ENCODE measurements at places on chromosomes 7 and 10.

DNA sequence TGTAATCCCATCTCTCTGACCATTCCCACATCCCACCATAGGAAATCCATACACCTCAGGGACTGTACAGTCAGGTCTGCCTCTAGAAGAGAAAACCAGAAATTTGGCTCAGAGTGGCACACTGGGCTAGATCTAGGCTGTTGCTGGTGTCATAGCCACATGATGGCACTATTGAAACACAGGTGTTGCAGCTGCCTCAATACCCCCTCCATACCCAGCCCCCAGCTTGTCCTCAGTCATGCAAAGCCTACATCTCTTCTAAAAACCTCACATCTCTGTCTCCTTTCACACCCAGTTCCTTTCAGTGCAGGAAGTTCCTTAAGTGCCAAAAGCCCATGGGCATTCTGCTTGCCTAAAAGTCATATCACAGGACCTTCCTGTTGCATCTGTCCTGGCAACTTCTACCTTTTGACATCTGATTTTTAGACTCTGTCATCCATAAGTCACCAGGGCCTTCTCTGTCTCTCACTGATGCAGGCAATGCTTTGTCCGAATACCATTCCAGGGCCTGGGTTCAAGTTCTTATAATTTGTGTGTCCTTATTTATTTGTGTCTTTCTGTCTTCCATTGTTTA lies 27.0 kb upstream of the HIBADH start:
- DNase-seq = no peak
- H3K27ac ChIP-seq = no peak overlapping the region
- H3K27me3 ChIP-seq = no peaks in the 10 kb centered on the region
- no peak overlapping the region for H3K4me3 ChIP-seq
- H3K36me3 ChIP-seq = no peaks in the 10 kb centered on the region
- no peaks in the 10 kb centered on the region for H3K4me1 ChIP-seq

DNA sequence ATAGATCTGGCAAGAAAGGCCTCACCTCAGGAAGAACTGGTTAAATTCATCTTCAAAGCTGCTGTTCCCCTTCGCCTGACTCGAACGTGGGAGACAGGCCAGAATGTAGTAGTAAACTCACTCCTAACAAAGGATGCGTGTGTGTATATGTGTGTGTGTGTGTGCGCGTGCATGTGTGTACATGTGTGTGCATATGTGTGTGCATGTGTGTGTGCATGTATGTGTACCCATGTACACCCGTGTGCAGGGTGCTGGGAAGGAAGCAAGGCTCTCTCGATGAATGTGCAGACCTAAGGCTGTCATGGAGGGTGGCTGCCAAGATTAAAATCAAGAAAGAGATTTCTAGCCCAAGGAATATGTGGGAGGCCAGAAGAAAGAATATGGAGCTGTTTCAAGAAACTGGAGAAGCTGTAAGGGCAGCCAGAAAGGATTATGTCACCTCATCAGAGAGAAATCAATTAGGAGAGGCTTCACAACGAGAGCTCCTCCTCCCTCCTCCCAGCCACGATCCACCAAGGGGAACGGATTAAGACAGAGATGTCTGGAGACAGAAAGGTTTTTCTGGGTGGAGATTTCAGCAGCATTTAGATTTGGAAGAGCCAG lies 34.0 kb upstream of the LBX1 start:
- no peak overlapping the region for H3K4me3 ChIP-seq
- H3K27me3 ChIP-seq = peaks cover 7% of the 10 kb centered on the region
- no peak overlapping the region for H3K27ac ChIP-seq
- H3K36me3 ChIP-seq = no peaks in the 10 kb centered on the region
- H3K4me1 ChIP-seq = no peaks in the 10 kb centered on the region
- no peak for DNase-seq

DNA sequence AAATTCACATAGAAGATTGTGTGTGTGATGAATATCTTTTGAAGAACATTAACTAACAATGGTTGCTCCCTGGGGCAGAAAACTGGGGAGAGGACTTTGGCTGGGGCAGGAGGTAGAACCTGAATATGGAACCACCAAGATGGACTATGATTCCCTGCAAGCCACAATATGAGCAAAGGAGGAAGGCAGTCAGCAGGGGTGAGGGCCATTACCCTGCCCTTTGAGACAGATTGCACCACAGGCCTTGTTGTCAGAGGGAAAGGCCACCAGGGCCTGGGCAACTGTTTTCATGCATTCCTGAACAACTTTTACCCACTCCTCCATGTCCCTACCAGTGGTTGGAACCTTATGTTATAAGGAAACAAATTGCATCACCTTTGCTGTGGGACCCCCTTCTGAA lies 670.1 kb upstream of the POM121L12 start:
- H3K4me3 ChIP-seq = no peak overlapping the region
- no peaks in the 10 kb centered on the region for H3K27me3 ChIP-seq
- no peak for DNase-seq
- no peaks in the 10 kb centered on the region for H3K4me1 ChIP-seq
- no peaks in the 10 kb centered on the region for H3K36me3 ChIP-seq

DNA sequence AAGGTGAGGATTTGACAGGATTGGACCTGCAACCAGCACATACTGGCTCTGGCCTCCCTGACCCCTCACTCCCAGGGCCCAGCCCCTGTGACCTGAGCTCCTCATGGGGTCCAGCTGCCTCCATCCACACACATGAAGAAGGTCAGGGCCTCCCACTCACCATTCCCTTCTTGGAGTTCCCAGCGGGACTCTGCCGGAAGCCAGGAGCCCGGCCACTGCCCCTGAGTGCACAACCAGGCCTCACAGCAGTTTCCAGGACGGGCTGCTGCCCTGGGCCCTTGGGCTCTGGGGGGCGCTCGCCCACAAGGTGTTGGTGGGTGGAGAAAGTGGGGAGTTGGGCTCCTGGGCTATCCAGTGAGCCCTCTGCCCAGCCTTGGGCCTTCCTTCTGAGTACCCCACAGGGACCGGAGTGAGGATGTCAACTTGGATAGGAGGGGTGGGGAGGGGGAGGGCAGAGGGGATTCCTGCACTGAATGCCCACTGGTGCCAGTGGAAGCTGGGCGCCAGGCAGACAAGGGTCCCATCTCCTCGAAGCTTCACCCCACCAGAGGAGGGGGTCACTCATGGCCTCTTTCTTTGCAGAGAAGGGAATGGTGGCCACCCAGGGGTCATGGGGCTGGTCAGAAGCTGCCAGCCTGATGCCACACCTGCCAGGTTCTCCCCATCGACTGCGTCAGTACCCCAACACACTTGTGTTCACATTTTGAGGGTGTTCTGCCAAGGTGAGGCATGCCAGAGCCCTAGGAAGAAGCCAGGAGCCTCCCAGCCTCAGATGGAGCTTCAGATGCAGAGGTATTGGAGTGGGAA lies 115.3 kb downstream of the PTPN20 start:
- H3K4me3 ChIP-seq = no peak overlapping the region
- H3K27me3 ChIP-seq = no peaks in the 10 kb centered on the region
- H3K36me3 ChIP-seq = no peaks in the 10 kb centered on the region
- DNase-seq = no peak
- no peak overlapping the region for H3K27ac ChIP-seq

DNA sequence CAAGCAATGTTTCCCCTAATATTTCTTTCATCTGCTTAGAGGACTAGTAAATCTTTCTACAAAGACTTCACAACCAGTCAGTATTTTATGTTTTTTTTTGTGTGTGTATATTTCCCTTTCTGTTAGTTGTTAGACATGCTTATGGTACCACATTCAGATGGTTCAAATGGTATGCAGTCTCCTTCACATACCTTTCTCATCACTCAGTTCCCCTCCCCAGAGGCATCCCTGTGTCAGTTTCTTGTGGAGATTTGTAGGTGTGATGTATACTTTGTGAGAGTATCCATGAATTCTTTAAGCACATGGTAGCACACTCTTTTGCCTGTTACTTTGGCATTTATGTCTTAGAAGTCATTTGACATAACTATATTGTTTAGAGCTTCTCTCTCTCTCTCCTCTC lies 4.4 kb downstream of the ZNF485 start:
- H3K27me3 ChIP-seq = no peaks in the 10 kb centered on the region
- DNase-seq = no peak

DNA sequence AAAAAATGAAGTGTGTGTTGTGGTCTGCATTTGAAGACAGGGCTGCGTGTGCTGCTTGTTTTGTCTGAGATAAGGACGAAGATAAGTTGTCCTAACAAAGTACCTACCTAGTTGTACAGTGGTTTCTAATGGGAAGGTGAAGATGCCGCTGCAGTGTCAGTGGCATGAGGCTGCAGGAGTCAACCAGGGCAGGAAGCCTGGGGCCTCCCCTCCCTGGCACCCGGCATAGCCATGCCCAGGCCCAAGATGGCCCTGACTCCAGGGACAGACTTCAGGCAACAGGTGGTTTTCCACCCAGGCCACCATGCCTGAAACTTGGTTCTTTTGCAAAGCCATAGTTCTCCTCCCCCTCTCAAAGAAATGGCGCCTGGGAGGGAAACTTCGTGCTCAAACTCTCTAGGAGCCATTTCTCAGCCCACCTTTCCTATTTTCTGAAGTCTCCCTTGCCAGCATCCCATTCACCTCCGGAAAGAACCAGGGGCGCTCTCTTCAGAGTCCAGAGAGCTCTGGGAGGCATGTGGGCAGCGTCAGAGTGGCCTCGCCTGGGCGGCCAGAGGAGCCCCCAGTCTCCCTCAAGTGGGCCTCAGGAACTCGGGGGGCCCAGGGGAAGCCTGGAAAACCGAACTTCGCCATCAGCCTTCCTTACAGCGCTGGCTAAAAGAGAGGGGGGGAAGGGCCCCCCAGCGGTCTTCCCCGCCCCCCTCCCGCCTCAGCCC lies 2.1 kb upstream of the KAT6B start:
- peaks cover 26% of the 10 kb centered on the region for H3K4me1 ChIP-seq
- no peaks in the 10 kb centered on the region for H3K27me3 ChIP-seq
- no peaks in the 10 kb centered on the region for H3K36me3 ChIP-seq

- no peaks in the 10 kb centered on the region for H3K36me3 ChIP-seq
- no peak for DNase-seq
- H3K27ac ChIP-seq = no peak overlapping the region
- H3K27me3 ChIP-seq = no peaks in the 10 kb centered on the region
- H3K4me1 ChIP-seq = no peaks in the 10 kb centered on the region
Measured at GRCh38 chr7:132932296-132933071, 149.4 kb downstream of the CHCHD3 start.

GRCh38 chr7:72152161-72153131 lies 259.7 kb downstream of the CALN1 start:
- no peak overlapping the region for H3K27ac ChIP-seq
- H3K27me3 ChIP-seq = no peaks in the 10 kb centered on the region
- no peak for DNase-seq
- H3K4me1 ChIP-seq = no peaks in the 10 kb centered on the region
- no peak overlapping the region for H3K4me3 ChIP-seq

- no peak for DNase-seq
- no peak overlapping the region for H3K27ac ChIP-seq
- H3K27me3 ChIP-seq = no peaks in the 10 kb centered on the region
- no peaks in the 10 kb centered on the region for H3K36me3 ChIP-seq
- H3K4me3 ChIP-seq = no peak overlapping the region
Measured at GRCh38 chr7:135459951-135460567, 49.8 kb downstream of the CNOT4 start.

- peak overlapping the region; percentile 88 for H3K27ac ChIP-seq
- H3K4me1 ChIP-seq = peaks cover 40% of the 10 kb centered on the region
- no peaks in the 10 kb centered on the region for H3K27me3 ChIP-seq
- H3K4me3 ChIP-seq = no peak overlapping the region
- H3K36me3 ChIP-seq = no peaks in the 10 kb centered on the region
- no peak for DNase-seq
Measured at GRCh38 chr10:73967022-73967429, 30.9 kb upstream of the VCL start.

DNA sequence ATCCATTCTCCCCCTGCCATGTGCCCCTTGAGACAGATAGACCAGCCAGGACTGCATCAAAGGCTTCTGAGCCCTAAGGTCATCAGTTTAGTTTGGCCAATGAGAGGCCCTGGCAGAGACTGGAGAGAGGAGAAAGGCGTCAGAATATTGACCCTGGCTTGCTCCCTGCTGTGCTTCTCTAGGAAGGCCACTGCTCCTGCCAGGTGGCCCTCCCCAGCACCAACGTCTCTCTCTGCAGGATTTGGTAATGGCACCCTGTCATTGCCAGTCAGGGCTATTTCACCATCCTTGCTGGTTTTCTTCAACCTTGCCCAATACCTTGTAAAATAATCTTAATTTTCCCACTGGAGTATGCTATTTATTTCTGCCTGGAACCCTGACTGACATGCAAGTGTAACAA lies 38.8 kb upstream of the ZRANB1 start:
- no peaks in the 10 kb centered on the region for H3K36me3 ChIP-seq
- no peak overlapping the region for H3K27ac ChIP-seq
- DNase-seq = no peak
- H3K27me3 ChIP-seq = peaks cover 15% of the 10 kb centered on the region

DNA sequence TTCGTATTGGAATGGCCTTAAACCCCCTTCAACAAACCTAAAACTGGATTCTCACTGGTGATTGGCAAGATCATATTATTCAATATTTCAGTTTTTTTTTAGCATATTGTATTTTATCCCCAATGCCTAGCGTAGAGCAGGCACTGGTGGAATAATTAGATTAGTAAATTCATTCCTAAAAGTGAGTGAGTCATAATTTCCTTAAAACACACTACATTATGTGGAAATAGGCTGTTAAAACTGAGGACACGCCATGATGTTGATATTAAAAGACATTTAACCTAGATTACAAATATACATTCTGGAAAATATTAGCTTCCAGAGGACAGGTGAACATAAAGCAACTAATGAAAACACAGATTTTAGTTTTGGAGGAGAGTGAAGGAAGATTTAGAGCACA lies 463.9 kb downstream of the PARD3 start:
- no peak overlapping the region for H3K27ac ChIP-seq
- no peaks in the 10 kb centered on the region for H3K27me3 ChIP-seq
- H3K4me3 ChIP-seq = no peak overlapping the region
- no peak for DNase-seq
- no peaks in the 10 kb centered on the region for H3K4me1 ChIP-seq

DNA sequence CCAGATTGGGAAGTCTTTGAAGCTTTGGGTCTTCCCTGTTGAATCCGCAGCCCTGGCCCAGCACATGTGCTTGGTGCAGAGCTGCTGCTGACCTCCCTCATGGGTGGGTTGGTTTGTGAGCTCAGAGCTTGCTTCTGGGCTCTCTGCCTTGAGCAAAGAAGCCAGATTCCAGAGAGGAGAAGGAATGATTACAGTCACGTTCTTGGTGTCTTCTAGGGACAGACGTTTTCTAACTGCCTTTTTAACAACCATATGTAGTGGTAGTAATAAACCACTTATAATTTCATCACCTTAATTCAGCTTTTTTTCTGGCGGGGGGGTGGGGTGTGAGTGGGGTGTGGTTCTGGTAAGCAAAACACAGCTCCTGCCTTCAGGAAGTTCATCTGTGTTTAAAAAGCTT lies 39.5 kb downstream of the LRMDA start:
- no peak overlapping the region for H3K4me3 ChIP-seq
- peaks cover 31% of the 10 kb centered on the region for H3K4me1 ChIP-seq
- DNase-seq = no peak

- no peak for DNase-seq
- H3K27ac ChIP-seq = no peak overlapping the region
- no peaks in the 10 kb centered on the region for H3K27me3 ChIP-seq
- H3K4me3 ChIP-seq = peak overlapping the region; percentile 80
- peaks cover 16% of the 10 kb centered on the region for H3K4me1 ChIP-seq
- H3K36me3 ChIP-seq = no peaks in the 10 kb centered on the region
Measured at GRCh38 chr10:104232613-104233102, 494 bp upstream of the CFAP43 start.

GRCh38 chr7:31310321-31310935 lies 30.1 kb downstream of the NEUROD6 start:
- H3K4me3 ChIP-seq = no peak overlapping the region
- H3K4me1 ChIP-seq = no peaks in the 10 kb centered on the region
- no peaks in the 10 kb centered on the region for H3K27me3 ChIP-seq
- H3K27ac ChIP-seq = no peak overlapping the region
- H3K36me3 ChIP-seq = no peaks in the 10 kb centered on the region
- DNase-seq = no peak

Measured in esophagus squamous epithelium (tissue), 5 donors.